ENCODE measurements at places on chromosomes 2 and 18. TPM values are rescaled to one million over a fixed set of nuclear protein-coding genes. Genes with fewer than 3 reads are reported as not detected.

ALPP gene
- not detected for total RNA-seq

NT5DC4 gene
- not detected for total RNA-seq

MIB1 gene
- 43.5 TPM for total RNA-seq

RGPD4 gene
- total RNA-seq: not detected

ALPI gene
- total RNA-seq: not detected

DNA sequence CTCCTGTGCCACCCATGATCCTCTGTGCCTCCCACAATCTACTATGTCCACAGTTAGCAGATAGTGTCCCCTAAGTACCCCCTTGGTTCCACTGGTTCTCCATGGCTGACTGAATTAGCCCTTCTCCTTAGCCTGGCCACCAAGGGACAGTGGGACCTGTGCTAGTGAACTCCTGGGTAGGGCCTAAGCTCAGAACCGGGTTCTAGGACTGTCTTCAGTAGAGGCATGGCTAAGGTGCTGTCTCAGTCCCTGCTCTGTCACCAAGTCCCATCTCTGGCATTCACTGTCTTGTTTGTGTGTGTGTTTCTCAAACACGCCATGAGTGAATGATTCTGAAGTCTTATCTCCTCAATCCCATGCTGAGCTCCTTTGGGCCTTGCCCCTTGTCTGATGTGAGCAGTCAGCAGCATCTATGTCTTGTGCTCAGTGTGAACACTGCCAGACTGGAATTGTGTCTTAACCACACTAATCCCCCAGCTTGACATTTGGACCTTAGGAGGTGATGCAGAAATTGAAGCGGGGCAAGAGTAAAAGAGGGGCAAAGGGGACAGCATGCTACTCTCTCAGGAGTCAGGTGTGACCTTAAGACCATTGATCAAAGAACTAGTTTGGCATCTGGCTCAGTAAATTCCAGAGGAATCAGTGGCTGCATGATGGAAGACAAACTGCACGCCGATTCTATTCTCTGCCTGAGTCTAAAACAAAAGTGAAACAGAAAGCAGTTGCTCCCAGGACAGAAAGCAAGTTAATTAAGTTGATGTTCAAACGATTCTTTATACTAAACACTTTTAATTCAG is 190.5 kb downstream of the ALPK2 start:
- peak; percentile 11 for DNase-seq

- DNase-seq: no peak
Observed at GRCh38 chr2:233656443-233656842, 15.3 kb upstream of the UGT1A9 start.

DNA sequence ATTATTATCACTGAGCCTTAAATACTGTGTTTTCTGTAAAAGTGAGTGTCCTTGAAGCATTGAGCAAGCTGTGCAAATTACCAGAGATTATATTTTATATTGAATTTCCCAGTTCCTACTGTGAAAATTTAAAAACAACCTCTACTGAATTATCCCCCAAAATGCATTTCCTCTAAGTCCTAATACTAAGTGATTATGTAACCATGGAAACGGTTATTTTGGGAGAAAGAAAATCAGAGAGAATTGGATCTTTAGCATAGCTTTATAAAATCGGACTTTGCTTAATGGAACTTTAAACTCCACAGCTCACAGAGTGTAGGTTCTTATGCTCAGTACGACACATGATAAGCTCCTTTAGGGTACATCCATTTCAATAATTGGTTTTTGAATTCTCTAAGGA is 19.3 kb upstream of the CHMP1B start:
- no peak for DNase-seq

DNA sequence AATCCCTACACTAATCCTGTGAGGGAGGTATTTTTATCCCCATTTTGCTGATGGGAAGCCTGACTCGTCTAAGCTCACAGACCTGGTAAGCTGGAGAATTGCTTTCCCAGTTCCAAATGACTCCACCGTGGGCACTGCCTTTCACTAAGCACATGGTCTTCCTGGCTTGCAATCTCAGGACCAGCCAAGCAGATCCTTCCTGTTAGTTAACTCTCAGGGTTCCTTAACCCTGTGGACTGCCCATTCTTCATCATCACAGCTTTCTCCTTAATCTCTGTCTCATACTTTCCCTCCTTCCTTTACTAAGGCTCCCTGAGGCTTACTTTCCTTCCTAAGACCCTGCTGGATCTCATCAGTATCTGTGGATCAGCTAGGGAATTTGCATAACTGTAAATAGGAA is 122.2 kb upstream of the ZEB2 start:
- DNase-seq: no peak

GRCh38 chr2:43360137-43360536 is 133.7 kb upstream of the ZFP36L2 start:
- no peak for DNase-seq

- DNase-seq: no peak
Observed at GRCh38 chr2:25068217-25068616, 26.3 kb downstream of the EFR3B start.

DNA sequence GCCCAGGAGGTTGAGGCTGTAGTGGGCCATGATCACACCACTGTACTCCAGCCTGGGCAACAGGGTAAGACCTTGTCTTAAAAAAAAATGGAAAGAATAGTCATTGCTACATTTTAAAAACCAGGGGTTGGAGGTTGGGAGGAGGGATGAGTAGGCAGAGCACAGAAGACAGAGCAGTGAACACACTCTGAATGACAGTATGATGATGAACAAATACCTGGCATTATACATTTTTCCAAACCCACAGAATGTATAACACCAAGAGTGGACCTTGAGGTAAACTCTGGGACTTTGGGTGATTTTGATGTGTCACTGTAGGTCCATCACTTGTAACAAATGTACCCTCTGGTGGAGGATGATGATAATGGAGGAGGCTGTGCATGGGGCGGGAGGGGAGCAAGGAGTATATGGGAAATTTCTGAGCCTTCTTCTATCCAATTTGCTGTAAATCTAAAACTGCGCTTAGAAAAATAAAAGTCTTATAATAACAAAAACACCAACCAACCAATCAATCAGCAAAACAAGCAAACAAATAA is 111.4 kb upstream of the PGAP1 start:
- no peak for DNase-seq

- no peak for DNase-seq
Observed at GRCh38 chr18:76619621-76620315, 124.7 kb upstream of the ZNF516 start.

GRCh38 chr2:170815746-170816503 is 762 bp upstream of the GAD1 start:
- peak; percentile 78 for DNase-seq

- peak; percentile 43 for DNase-seq
Observed at GRCh38 chr2:44844651-44845270, 96.7 kb upstream of the SIX3 start.

DNA sequence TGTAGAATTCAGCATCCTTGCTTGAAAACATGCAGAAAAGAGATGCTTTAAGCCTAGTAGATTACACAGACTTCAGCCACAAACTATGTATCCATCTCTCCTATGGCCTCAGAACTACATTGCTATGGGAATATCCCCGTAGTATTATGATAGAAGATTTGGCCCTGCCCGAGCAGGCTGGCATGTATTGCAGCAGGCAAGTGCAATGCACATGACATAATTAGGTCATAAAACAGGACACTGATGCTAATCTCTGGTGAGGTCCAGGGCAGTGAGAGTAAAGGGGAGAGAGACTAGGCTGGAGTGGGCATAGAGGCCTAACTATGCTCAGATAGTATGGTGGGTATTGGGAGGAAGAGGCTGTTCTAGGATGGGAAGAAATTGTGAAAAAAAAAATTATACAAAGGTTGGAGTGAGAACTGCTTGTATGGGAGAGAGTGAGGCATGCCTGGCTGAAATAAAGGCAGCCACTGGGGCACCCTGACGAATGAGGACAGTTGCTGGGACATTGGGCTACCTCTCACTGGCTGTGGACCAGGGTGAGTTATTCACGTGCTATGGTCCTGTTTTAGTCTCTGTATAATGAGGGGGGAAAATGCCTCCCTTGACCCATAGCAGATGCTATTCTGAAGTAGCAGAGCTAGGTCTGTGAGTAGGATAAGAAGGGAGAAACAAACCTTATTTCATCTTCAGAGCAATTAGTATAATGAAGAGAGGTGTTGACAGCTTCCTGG is 1.6 kb upstream of the PLA2R1 start:
- no peak for DNase-seq

DNA sequence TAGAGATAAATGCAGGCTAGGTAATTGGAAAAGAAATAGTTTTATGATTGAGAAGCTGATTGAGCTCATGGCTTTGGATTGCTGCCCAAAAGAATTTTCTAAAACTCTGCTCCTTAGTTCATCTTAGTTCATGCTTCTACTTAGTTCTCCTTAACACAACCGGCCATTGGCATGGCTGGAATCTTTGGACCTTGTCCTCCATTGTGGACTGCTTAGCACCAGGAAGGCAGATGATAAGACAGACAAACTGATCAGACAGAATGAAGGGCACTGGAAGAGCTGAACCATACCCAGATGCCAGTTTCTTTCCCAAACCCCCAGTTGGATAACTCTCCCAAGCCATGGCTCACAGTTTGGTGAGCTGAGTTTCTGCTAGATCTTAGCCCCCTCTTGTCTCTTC is 36.3 kb upstream of the NABP1 start:
- DNase-seq: no peak

DNA sequence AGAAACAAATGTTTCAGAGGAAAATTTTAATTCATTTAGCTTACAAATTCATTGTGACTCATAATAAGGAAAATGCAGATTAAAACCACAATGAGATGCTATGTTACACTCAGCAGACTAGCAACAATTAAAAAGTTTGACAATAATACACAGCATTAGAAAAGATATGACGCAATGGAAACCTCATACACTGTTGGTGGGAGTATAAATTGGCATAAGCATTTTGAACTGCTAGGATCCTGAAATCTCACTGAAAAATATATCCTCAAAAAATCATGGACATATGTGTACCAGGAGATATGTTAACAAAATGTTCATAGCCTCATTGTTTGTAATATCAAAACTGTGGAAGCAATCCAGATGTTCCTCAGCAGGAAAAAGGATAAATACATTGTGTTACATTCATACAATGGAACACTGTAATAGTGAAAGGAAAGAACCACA is 13.7 kb downstream of the CALCRL start:
- no peak for DNase-seq

DNA sequence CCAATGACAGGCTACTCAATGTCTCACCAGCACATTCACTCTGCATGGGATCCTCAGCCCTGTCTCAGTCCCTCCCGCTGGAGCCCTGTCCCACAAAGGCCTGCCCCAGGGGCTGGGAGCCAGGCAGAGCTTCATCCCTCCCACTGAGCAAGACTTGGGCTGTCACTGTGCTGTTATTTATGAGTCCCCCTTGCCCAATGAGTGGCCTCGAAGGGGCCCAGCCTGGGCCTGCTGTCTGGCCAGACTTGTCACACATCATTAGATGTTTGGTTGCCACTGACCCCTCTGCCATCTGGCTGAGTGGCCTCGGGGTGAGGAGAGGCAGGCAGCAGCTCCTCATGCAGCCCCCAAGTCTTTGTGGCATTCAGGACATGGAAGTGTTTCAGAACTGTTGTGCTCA is 330.6 kb upstream of the SKOR2 start:
- no peak for DNase-seq

Measured in activated CD4-positive, alpha-beta memory T cell treated with anti-CD3 and anti-CD28 coated beads for 36 hours (primary cell).